ENCODE measurements at places on chromosomes 7 and 10.

DNA sequence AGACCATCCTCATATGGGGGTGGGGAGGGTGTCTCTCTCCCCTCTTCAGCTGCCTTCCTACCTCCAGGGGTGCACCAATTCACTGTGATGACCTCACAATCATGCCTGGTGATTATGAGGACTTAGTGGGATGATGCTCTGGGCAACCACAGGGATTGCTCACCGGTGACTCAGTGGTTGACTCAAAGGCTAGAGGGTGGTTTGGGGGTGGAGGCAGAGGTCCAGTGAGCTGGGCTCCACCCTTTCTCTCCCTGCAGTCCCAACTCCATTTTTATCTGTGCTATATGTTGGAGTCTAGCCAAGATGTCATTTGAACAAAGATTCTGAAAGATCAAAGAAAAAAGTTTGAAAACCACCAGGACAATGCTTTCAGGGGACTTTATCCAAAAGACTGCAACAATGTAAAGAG, 286.9 kb downstream of the KCNMA1 start:
- no peak for DNase-seq

GRCh38 chr7:6385110-6385781, 62.5 kb downstream of the DAGLB start:
- DNase-seq: no peak

- peak; percentile 48 for DNase-seq
Measured at GRCh38 chr10:96587264-96588059, 650 bp upstream of the TM9SF3 start.

GRCh38 chr10:6204063-6204340, 1.3 kb downstream of the PFKFB3 start:
- peak; percentile 78 for DNase-seq

DNA sequence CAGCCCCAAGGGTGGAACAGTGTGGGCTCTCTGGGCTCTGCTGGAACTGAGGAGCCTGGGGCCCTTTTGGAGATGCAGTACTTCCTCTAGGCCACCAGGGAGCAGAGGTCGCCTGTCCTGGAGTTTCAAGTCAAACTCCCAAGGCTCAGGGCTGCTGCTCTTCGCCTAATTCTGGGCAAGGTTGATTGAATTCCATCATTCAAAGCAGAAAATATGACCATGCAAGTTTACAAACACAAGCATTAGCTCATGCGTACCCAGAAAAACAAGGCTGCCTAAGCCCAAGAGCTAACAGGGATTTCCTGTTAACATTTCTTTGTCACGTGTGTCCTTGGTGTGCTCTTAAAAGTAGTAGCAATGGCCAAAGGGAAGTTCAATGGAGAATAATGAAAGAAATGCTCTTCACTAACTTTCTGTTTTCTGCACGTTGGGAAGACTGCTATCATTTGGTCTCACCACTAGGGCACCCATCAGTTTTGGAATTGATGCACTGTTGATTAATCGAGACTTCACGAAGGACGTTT, 20.1 kb downstream of the LDB3 start:
- peak; percentile 40 for DNase-seq

DNA sequence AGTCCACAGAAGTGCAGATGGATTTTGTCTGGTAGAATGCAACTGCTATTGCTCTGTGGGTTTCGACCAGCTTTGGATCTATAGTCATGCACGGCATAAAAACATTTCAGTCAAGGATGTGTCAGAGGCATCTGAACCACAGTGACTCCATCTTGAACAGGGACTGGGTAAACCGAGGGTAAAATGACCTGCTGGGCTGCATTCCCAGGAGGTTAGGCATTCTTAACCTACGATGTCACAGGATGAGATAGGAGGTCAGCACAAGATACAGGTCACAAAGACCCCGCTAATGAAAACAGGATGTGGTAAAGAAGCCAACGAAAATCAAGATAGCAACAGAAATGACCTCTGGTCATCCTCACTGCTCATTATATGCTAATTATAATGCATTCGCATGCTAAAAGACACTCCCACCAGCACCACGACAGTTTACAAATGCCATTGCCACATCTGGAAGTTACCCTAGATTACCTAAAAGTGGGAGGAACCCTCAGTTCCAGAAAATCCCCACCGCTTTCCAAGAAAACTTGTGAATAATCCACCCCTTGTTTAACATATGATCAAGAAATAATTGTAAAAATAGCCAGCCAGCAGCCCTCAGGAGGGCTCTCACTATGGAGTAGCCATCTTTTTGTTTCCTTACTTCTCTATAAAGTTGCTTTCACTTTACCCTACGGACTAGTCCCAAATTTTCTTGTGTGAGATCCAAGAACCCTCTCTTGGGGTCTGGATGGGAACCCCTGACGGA, 50.7 kb upstream of the CPXM2 start:
- DNase-seq: no peak

DNA sequence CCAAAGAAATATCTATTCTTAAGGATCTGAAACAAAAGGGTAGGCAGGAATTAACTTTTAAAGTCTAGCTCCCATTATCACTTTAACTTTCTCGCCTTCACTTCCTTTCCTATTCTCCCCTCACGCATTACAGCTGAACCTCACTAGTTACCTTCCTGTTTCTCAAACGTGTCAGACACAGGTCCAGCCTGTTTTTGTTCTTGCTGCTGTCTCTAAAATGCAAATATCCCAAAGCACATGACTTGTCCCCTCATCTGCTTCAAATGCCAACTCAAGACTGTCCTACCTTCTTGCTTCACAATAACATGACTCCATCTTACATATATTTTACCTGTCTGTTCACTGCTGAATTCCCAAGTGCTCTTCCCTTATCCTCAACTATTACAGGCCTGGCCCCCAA, 17.6 kb downstream of the ZDHHC6 start:
- DNase-seq: no peak

All from stimulated activated CD4-positive, alpha-beta T cell treated with anti-CD3 and anti-CD28 coated beads, Interleukin-4, amount 100 ng/mL, for 1 hour (primary cell).